ENCODE measurements at places on chromosomes 1 and 21. TPM values are rescaled to one million over a fixed set of nuclear protein-coding genes. Genes with fewer than 3 reads are reported as not detected.

GRCh38 chr1:238052496-238053266, 162.0 kb upstream of the ZP4 start:
- no peaks in the 10 kb centered on the region for H3K36me3 ChIP-seq
- no peaks in the 10 kb centered on the region for H3K27me3 ChIP-seq
- no peak overlapping the region for H3K27ac ChIP-seq

DNA sequence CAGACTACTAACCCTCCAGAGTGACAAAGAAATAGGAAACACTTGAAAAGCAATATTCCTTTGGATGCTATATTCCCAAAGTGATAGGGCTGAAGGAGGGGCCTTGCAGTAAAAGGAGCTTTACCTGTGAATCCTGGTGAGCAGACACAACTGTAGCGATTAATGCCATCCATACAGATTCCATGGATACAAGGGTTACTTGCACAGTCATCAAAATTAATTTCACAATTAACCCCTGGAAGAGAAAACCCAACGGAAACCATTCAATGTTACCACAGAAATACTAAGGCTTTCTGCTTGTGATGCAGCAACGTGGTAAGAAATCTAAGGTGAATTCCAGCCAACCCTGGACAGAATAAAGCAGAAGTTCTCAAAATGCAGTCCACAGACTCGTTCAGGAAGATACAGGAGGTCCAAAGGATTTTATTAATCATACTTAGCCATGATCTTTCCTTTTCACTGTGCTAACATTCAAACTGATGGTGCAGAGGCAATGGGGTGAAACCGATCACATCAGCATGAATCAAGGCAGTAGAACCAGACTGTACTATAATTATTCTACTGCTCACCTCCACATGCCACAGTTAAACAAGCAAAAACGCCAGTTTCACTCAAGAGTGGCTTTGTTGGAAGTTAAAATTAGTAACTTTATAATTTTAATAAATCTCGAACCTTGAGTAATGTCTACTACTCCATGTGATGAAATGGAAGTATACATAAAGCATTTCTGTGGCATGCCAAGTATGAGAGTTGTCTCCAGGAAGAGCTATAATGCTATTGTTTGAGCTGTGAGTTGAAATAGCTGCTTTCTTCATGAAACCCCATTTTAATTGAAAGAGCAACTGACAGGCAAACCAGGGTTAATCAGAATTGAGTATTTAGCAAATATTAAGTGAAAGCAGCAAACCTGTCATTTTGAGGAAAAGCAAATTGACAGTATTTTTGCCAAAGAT, 63.2 kb upstream of the ADAM30 start:
- H3K27ac ChIP-seq: no peak overlapping the region
- H3K36me3 ChIP-seq: peaks cover 15% of the 10 kb centered on the region
- H3K4me1 ChIP-seq: no peaks in the 10 kb centered on the region
- H3K27me3 ChIP-seq: no peaks in the 10 kb centered on the region
- no peak overlapping the region for H3K4me3 ChIP-seq

Gene GJA5
- total RNA-seq: not detected

Gene COL8A2
- total RNA-seq: 0.15 TPM

DNA sequence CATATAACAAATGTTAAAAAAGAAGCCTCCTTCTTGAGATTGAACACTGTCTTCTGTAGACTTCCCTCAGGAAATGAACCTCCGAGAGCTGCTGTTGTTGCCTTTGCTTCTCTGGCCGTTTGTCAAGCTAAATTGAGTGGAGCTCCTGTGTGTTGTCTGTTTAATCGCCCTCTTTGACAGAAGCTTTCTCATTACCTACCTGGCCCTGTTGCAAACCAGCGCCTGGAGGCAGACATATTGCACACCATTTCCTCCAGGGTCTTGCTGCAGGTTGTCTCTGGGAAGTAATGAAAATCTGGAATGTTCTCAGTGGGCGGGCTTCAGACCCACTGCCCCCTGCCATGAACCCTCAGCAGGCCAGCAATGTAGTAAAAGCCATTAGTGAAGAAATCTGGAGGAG, 83.3 kb downstream of the GABPA start:
- H3K36me3 ChIP-seq: no peaks in the 10 kb centered on the region
- H3K27ac ChIP-seq: no peak overlapping the region
- no peaks in the 10 kb centered on the region for H3K4me1 ChIP-seq
- no peak overlapping the region for H3K4me3 ChIP-seq

DNA sequence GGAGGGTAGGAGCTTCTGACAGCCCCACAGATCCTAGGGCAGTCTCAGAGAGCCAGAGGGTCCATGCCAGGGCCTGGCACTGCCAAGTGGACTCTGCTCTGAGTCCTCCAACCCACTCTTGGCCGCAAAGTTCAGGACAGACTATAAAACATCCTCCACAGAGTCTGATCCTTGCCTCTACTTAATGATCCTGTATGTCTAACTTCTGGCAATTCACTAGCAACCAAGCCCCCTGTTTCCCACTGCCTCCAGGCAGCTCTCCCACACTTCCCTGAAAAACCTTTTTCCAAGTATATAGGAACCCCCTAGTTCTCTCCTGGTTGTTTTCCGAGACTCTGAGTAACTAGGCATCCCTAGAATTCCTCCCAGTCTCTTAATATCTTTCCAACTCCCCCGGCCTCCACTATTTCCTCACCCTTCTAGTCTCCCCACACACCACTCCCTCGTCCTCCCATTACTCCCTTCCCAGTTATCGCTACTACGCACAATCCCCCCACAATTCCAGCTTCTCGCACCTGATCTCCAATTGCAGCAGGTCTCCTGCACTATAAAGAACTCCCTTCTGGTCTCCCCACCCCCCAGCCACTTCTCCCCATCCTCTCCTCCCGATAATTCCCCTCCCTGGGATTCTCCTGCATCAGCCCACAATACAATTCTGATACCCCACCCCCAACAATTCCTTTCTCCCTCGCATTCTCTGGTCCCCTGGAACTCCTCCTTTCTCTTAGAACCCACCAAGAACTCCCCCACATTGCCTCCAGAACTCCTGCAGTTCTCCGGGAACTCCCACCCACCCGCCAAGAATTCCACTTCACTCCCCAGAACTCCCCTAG, 574 bp downstream of the IGSF9 start:
- no peaks in the 10 kb centered on the region for H3K36me3 ChIP-seq
- peaks cover 52% of the 10 kb centered on the region for H3K27me3 ChIP-seq
- DNase-seq: no peak

- no peak overlapping the region for H3K4me3 ChIP-seq
- DNase-seq: no peak
- H3K27me3 ChIP-seq: peaks cover 22% of the 10 kb centered on the region
- H3K27ac ChIP-seq: no peak overlapping the region
- H3K36me3 ChIP-seq: no peaks in the 10 kb centered on the region
Measured at GRCh38 chr1:34131396-34132160, 33.5 kb downstream of the CSMD2 start.

Gene OR2L2
- 0.43 TPM for total RNA-seq

DNA sequence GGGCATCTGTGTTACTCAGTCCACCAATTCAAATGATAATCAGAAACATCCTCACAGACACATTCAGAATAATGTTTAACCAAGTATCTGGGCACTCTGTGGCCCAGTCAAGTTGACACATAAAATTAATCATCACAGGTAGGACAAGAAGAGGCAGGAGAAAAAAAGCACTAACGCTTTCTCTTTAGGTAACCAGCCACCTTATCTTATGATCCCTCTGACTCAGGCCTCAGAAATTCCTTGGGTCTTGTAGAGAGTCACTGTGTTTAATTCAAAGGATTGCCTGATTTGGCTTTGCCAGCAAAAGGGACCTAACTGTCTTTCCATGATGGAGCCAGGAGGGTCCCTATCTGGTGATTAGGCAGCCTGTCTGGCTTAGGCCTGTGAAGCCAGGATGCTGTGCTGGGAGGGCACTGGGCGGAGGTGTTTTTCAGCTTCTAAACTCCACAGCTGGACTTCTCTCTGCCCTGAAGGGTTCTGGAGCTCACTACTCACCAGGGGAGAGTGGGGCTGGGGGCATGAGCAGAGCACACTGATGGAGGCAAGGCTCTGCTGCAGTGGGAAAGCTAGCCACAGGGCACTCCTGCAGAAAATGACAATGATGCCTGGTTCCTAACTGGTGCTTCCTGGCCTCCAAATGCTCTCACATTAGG, 36.4 kb upstream of the STUM start:
- no peak for DNase-seq
- H3K27me3 ChIP-seq: peaks cover 15% of the 10 kb centered on the region
- H3K36me3 ChIP-seq: no peaks in the 10 kb centered on the region
- H3K4me3 ChIP-seq: no peak overlapping the region

DNA sequence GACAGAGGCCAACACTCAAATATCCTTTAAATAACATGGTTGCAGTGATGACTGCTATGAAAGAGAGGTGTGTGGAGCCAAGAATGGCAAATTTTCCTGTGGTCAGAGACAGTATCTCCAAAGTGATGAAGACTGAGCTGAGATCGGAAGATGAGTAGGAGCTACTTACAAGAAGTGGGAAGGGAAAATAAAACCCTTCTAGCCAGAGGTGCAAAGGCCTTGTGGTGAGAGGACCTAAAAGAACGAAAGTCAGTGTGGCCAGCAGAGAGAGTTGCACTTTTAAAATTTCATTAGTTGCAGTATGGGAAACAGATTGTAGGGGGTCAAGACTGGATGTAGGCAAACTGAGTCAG, 17.8 kb downstream of the SLAMF7 start:
- no peak for DNase-seq
- no peaks in the 10 kb centered on the region for H3K27me3 ChIP-seq
- peak overlapping the region; percentile 76 for H3K27ac ChIP-seq
- peaks cover 38% of the 10 kb centered on the region for H3K4me1 ChIP-seq

Gene PLA2G2F
- not detected for total RNA-seq

- H3K4me3 ChIP-seq: no peak overlapping the region
- no peaks in the 10 kb centered on the region for H3K36me3 ChIP-seq
- H3K27me3 ChIP-seq: no peaks in the 10 kb centered on the region
- no peak for DNase-seq
Measured at GRCh38 chr1:1954015-1954414, 34.9 kb upstream of the TMEM52 start.

- H3K4me1 ChIP-seq: no peaks in the 10 kb centered on the region
- no peak overlapping the region for H3K27ac ChIP-seq
- no peaks in the 10 kb centered on the region for H3K36me3 ChIP-seq
- DNase-seq: no peak
- H3K4me3 ChIP-seq: no peak overlapping the region
Measured at GRCh38 chr21:16082038-16082816, 352.4 kb downstream of the USP25 start.

GRCh38 chr1:245693941-245694752, 539.4 kb downstream of the KIF26B start:
- no peaks in the 10 kb centered on the region for H3K36me3 ChIP-seq
- H3K4me1 ChIP-seq: no peaks in the 10 kb centered on the region
- H3K27me3 ChIP-seq: no peaks in the 10 kb centered on the region
- H3K27ac ChIP-seq: no peak overlapping the region
- H3K4me3 ChIP-seq: no peak overlapping the region

- no peaks in the 10 kb centered on the region for H3K36me3 ChIP-seq
- H3K4me3 ChIP-seq: no peak overlapping the region
- H3K27ac ChIP-seq: no peak overlapping the region
- H3K4me1 ChIP-seq: no peaks in the 10 kb centered on the region
Measured at GRCh38 chr21:39062196-39062595, 121.1 kb downstream of the PSMG1 start.

Gene ANKRD45
- not detected for total RNA-seq

DNA sequence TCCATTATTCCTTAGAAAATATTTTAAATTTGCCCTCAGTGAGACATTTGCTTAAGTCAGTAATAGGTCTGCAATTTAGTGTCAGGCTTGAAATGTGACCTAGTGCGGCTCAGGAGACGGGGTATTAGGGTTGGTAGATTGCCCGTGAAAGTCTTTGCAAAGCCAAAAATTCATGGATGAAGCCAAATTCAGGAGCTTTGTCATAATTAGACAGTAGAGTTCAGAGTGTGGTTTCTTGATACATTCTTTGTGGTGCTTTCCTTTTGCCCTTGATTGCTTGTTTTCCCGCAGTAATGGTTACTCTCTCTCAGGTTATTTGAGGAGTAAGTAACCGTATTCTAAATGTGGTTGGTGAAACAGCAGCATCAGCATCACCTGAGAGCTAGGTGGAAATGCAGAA, 120.7 kb downstream of the RPS6KC1 start:
- H3K4me3 ChIP-seq: no peak overlapping the region
- no peaks in the 10 kb centered on the region for H3K4me1 ChIP-seq
- H3K27ac ChIP-seq: no peak overlapping the region
- no peaks in the 10 kb centered on the region for H3K36me3 ChIP-seq
- H3K27me3 ChIP-seq: no peaks in the 10 kb centered on the region

Gene INAVA
- not detected for total RNA-seq

Data from T-cell (primary cell).